ENCODE measurements at places on chromosomes 5 and 9.

- DNase-seq = no peak
Observed at GRCh38 chr9:130303613-130304055, 38.1 kb downstream of the HMCN2 start.

GRCh38 chr9:113665756-113666155 is 202.2 kb downstream of the RGS3 start:
- no peak for DNase-seq

- DNase-seq = no peak
Observed at GRCh38 chr9:111297066-111297824, 32.8 kb downstream of the OR2K2 start.

DNA sequence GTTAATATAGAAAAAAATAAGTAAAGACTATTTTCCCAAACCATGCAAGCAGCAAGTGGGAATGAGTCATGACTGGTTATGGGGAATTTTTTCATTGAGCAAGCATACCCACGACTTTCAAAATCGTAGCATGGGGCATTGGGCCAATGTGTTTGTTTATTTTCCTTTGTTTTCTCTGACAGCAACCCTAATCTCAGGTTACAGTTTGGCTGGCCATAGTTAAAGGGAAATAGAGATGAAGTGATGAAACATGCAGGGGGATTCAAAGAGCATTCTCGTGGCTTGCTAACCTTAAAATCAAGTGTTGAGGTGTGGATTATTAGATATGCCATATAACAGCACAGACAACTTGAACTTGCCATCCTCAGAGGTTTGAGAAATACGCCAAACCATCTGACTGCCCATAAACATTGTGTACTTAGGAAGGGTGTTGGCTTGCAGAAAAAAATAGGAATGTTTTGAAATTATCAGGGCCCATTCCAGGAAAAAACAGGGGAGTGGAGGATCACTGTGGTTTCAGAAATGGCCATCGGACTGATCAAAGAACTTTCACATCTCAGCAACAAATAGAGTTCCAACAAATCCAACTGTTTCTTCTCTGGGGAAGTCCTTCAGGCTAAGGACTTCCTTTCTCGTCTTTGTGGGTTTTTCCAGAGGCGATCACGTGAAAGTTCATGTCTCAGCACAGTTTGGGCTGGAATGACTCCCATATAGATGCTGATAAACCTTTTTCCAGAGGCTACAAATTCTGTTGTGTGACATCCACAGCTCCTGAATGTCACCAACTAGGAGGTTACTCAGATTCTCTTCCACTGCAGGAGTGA is 259.1 kb downstream of the SYK start:
- no peak for DNase-seq

- DNase-seq = no peak
Observed at GRCh38 chr5:78706381-78706780, 57.8 kb upstream of the LHFPL2 start.

DNA sequence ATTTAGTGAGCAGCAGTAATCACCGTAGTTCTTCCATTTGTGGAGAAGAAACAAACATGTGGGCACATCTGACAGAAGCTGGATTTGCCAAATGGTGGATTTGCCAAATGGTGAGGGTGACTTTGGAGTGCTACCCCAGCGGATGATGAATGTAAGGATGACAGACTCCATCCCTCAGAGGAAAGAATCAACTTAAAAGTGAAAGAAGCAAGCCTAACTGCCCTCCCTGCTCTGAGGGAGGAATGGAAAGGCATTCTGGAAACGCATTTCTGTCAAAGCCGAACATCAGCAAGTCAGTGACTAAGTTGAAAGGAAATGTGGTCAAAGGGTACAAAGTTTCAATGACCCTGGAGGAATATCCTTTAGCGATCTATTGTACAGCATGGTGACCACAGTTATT is 143.5 kb downstream of the GPBP1 start:
- DNase-seq = no peak

- DNase-seq = no peak
Observed at GRCh38 chr5:180301253-180301652, 9.4 kb upstream of the MAPK9 start.

DNA sequence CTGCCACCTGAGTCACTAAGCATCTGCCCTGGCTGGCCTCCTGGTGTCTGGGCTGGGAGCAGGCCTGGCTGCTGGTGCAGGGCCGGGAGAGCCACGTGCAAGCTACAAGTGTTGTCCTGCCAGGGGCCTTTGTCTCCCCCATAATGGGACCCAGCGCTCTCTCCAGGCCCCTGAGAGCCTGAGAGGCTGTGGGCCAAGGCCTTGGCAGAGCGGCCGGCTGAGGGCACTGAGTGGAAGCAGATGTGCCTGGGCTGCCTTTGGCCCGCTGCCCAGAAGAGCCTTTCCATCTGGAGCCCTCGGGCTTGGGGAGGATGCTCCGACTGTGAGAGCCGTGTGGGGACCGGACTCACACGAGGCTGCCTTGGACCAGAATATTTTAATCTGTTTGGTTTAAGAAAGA is 185.5 kb downstream of the RGS3 start:
- no peak for DNase-seq

- no peak for DNase-seq
Observed at GRCh38 chr5:75512383-75513074, 838 bp downstream of the POLK start.

- peak; percentile 43 for DNase-seq
Observed at GRCh38 chr9:128072144-128073021, 4.4 kb downstream of the SLC25A25 start.

GRCh38 chr5:172945151-172945550 is 14.1 kb upstream of the RPL26L1 start:
- no peak for DNase-seq

DNA sequence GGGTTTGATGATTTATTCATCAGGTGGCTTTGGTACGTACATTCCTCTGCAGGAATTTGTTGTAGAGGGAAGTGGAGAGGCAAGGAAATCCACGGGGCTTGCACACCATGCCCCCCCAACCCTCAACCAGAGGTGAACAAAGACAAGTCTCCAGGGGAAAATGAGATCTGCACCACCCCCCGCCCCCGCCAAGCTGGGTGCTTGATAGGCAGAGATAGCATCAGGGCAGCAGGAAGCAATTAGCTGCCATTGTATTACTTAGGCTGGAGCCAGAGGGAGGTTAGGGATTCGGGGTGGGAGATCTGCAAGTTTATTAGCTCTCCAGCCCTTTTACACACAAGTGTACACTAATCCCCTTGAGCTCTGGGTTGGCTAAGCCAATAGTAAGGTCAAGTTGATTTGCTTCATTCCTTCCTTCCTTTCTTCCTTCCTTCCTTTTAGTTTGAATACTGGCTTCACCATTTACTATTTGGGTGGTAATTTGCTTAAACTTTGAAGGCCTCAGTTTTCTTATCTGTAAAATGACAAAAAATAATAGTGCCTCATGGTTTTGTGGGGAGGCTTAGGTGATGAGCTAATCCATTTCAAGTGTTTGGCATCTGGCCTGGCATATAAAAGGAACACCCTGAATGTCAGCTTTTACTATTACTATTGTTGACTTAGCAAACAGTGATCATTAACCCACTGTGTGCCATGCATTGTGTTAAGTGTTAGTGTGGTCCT is 34.1 kb downstream of the SPRY4 start:
- no peak for DNase-seq

DNA sequence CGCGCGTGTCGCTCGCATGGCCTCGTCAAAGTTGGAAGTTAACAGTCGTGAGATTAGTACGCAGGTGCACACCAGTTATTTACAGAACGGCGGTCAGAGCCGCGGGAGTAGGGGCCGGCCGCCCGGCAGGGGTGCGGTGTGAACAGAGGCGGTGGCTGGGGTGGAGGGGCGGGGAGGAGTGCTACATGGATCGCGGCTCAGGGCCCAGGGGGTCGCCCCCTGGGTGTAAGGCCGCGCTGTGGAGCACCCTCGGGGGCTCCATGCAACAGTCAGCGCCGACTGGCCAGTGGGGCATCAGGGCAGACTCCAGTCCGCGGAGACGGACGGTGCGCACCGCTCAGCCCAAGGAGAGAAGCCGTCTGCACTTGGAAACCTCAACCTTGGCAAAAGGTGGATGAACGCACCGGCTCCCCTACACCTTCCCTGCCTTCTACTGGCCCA is 60.3 kb downstream of the ZNF354C start:
- no peak for DNase-seq

DNA sequence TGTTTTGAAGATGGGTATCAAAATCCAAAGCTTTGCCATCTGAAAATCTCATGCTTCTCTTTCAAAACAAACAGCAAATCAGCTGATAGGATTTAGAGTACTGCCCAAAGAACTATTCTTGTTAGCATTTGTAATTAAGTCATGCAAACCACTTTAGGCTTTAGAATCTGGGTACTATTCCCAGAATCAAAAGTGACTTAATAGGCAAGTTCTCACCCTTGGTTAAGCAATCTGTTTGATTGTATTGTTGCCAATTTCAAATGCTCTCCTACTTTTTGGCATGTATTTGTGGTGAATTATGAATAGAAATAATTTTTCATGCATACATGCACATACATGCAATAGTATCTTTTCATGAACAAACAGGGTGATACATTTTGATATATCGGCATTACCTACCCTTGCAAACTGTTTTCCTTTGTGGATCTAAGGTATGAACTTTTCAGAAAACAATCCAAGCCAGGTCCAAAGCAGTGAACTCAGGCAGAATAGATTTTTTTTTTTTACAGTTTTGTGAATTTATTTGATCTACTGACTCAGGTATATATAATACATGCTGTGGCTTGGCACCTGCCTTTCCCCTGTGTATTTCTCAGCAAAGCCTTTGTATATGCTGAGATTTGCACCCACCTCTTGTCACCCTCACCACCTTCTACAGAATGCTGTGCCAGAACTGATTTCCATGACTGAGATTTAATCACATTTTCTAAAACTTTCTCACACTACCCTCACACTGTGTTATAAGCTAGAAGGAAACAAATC is 9.0 kb downstream of the IL33 start:
- DNase-seq = no peak

GRCh38 chr9:18741359-18741758 is 267.4 kb downstream of the ADAMTSL1 start:
- DNase-seq = no peak

- no peak for DNase-seq
Observed at GRCh38 chr5:17991775-17992174, 357.5 kb downstream of the TAF11L14 start.

DNA sequence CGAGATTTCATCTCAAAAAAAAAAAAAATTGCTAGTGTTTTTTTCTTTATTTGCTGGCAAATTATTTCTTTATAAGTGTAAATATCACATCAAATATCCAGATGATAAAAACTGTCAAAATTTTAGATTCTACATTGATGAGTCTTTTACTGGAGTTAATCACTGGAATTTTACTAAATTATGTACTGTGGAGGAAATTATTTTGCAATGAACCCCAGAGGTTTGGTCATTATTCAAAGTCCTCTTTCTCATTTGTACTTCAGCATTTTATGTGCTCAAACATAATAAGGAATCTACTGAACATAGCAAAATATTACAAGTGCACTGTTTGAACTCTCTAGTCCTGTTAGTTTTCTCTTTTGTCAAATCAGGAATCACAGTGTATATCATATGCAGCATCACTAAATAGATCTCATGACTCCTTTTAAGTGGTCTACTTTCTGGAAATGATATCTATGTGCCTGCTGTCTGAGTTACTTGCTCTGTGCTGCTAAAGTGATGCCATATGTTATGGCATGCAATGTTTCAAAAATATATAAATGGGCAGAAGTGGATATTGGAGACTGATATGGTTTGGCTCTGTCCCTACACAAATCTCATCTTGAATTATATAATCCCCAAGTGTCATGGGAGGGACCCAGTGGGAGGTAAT is 18.0 kb downstream of the OTULINL start:
- DNase-seq = no peak

GRCh38 chr9:136022731-136023409 is 61.7 kb upstream of the UBAC1 start:
- no peak for DNase-seq

GRCh38 chr5:89120719-89121118 is 237.7 kb upstream of the MEF2C start:
- DNase-seq = no peak

GRCh38 chr5:24732184-24732583 is 87.4 kb upstream of the CDH10 start:
- no peak for DNase-seq

- no peak for DNase-seq
Observed at GRCh38 chr9:3783156-3783555, 257.4 kb upstream of the RFX3 start.

GRCh38 chr5:10552183-10553143 is 11.4 kb upstream of the ANKRD33B start:
- DNase-seq = no peak

GRCh38 chr5:1204693-1205242 is 3.4 kb downstream of the SLC6A19 start:
- DNase-seq = no peak

DNA sequence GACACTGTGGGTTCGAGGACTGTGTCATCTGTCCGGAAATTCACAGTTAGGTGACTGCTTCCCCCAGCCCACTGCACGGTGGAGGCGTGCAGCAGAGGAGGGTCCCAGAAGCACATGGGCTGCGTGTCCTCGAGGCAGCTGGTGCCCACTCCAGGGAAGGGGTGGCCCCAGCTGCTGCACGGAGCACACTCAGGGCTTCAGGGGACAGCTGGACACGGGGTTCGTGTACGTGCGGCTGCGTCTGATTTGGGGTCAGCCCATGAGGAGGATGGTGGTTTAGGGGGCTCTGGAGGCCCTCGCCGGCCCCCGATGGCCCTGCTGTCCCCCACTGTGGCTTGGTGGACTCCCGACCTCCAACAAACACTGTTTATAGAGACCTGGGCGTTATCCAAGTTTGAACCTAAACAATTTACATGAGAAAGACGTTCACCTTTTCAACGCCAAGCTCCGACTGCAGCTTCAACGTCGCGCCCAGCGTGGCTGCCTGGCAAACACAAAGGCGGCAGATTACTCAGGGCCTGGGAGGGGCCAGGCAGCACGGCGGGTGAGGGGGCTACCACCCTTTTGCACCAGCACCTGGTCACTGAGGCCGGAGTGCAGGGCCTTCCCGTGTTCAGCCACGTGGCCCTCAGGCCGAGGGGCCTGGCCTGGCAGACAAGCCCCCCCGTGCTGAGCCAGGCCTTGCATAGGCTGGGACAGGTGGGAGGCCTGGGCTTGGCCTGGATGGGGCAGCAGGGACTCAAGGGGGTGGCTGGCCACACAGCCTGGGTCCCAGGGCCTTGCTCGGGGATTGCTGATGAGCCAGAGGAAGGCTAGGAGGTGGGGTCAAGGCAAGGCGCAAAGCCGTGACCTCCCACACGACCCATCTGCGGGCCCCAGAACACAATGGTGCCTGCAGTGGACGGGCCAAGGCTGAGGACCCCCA is 55.2 kb downstream of the EXD3 start:
- DNase-seq = no peak

- DNase-seq = no peak
Observed at GRCh38 chr5:133331941-133332340, 280.1 kb downstream of the HSPA4 start.

GRCh38 chr5:620152-620551 is 8.0 kb downstream of the CEP72 start:
- no peak for DNase-seq

GRCh38 chr5:79563247-79563590 is 49.0 kb upstream of the TENT2 start:
- DNase-seq = no peak

Measured in activated T-cell treated with anti-CD3 and anti-CD28 coated beads for 4 hours (primary cell).